ENCODE measurements at places on chromosomes 6 and 20.

DNA sequence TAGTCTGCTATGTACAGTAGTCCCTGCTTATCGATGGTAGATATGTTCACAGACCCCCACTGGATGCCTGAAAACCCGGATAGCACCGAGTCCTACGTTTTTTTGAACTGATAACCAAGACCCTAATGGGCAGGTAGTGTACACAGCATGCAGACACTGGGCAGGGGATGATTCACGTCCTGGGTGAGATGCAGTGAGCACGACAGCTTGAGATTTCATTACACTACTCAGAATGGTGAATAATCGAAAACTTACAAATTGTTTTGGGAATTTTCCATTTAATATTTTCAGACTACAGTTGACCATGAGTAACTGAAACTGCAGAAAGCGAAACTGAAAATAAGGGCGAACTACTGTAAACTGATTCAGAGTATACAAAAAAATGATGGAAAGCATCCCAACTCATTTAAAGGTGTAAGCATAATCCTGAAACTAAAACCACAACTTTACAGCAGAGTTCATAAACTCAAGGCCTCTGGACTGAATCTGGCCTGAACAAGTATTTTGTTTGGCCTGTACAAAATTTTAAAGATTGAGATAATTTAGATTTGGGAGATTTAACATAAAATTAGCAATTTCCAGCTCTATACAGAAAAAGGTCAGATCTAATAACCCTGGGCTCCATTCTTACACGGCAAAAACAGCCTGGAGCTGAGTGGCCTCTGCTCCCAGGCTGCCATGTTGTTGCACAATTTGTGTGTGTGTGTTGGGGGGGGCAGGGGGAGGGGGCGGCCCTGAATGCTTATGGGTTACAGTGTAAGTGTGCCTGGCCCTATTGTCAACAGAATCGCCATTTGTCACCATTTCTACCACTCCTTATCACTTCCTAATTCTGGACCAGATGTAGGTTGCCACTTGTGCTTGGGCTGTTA lies 34.9 kb downstream of the RNF24 start:
- DNase-seq: peak; percentile 56

GRCh38 chr6:139577763-139578604 lies 203.5 kb upstream of the CITED2 start:
- no peak for DNase-seq

DNA sequence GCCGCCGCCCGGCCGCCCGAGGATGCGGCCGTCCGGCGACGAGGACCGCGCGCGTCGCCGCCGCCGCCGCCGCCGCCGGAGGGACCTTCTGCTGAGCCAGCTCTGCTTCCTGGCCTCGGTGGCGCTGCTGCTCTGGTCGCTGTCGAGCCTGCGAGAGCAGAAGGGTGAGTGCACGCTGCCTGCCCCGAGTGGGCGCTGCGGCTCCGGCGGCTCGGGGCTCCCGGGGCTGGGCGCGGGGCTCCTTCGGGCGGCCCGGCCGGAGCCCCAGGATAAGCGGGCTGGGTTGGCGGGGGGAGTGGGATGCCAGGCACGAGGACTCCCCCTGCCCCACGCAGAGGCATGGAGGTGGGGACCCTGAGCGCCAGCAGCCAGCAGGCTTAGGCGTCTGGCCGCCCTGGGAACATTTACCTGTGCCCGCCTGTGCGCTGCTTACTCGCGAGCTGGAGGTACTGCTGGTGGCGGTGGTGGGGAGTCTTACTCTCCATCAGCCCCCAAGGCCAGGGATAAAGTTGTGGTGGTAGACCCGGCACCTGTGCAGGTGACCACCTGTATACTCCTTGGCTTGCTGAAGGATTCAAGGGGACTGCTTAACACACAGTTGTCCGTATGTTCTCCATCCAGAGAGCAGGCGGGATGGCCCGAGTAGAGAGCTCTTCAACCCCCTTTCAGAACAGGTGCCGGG lies 520 bp downstream of the SLC24A3 start:
- DNase-seq: no peak

DNA sequence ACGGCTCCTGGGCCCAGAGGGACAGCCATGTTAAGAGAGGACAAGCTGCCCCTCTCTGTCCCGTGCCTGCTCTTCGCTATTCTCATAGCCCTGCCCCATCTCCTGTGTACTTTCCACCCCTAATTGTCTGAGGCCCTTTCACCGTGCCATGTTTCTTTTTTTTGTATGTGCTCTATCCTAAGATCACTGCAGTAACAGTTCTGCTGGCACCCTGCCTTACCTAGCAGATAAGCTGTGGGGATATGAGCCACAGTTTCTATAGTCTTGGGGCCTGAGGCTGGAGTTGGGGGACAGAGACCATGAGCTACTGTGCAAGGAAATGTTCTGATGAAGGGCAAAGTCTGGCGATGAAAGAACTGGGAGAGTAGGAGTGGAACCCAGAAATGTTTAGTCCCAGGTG lies 269.5 kb upstream of the CITED2 start:
- no peak for DNase-seq

DNA sequence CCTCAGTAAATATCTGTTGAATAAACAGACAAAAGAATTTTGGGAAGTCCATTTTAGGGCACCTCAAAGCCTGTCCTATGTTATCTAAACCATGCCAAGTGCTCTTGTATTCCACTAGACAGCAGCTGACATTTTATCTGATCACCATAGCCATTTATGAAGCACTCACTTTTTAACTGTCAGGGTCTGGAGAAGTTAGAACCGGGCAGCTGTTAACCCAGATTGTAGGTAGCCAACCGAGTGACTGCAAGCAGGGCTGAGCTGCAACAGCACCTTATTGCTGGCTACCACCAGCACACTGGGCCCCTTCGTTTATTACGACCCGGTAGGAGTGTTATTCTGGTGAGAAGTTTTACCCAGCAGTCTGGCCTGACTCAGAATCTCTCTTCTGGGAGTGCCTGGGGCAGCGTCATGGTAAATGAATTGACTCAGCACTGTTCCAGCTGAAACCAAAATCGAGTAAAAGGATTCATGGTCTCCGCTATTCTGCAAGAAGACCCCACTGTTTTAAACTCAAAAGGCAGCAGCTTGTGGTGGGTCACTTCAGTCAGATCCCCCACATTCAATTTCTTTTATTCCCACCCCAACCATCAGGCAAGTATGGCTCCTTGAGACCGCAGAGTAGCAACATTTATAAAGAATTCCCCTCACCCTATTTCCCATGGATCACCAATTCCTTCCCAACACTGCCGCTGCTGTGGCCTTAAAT lies 1.7 kb downstream of the UBE2V1 start:
- peak; percentile 13 for DNase-seq

- DNase-seq: no peak
These were observed 3.4 kb downstream of the GMNN start for GRCh38 chr6:24778121-24778520.

GRCh38 chr6:166509193-166509592 lies 77.3 kb downstream of the RAMACL start:
- DNase-seq: no peak

GRCh38 chr6:88105741-88106340 lies 58.2 kb downstream of the SPACA1 start:
- DNase-seq: no peak

DNA sequence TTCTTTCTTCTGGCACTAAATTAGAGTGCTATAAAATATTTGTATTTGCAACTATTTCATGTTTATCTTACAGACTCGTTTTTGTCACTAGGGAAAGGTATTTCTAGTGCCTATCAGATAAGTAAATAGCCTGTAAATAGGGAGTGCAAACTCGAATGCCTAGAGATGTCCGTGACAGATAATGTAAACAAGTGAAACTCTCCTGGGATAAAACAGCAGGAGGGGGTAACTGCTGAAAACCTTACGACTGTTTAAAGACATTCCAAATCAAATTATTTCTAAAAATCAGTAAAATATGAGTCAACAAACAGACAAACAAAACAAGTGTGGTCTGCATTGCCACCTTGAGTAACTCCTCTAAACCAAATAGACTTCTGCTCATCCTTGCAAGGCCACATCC lies 932.1 kb downstream of the EYS start:
- DNase-seq: no peak

GRCh38 chr6:31304683-31305082 lies 32.8 kb upstream of the HLA-C start:
- DNase-seq: no peak

GRCh38 chr6:154491567-154492470 lies 18.7 kb downstream of the CNKSR3 start:
- no peak for DNase-seq

DNA sequence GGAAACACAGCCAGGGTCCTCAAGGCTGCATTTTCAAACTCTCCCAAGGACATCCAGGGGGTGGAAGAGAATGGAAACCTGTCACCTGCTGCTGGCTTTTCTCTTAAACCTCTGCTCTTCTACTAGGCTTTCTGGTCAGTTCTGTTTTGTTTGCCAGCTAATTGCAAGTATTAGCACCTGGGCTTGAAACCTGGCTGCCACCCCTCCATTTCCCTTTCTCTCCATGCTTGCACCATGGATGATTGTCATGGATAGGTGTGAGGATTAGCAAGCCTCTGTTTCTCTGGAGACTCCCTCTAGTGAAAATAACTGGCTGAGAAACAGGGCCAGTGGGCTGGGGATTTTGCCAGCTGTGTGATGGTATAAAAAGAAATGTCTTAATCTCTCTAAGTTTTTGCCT lies 33.0 kb upstream of the GPR6 start:
- no peak for DNase-seq

GRCh38 chr20:19253916-19254820 lies 41.7 kb downstream of the SLC24A3 start:
- no peak for DNase-seq

DNA sequence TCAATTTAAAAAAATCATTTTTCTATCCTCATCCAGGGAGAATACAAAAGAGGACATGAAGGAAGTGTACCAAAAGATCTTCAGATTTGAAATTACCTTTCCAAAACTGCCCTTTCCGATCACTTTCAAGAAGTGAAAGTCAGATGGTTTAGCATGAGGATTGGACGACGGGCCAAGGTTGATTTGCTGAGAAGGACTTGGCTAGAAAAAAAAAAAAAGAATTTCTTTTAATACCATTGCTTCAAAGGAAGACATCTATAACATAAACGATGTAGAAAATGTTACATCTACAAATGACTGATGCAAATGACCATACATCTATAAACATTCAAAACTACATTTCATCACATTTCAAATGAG lies 120.9 kb upstream of the SLC2A12 start:
- DNase-seq: no peak

DNA sequence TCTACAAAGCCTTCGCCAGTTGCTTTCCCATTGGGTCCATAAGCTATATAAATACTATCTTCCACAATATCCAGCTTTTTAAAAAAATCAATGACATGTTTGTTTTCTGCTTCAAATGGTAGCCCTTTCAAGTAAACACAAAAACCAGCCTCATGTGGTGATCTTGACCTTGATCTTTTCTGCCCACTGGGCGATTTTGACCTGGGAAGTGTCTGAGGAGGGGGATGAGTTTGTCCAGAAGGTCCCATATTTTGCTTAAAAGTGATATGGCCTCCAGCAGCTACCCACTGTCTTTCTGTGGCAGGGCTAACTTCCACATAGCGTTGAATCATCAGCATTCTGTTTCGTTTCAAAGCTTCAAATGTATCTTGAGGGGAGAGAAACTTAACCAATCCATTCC lies 10.8 kb downstream of the CPNE1 start:
- DNase-seq: no peak

- no peak for DNase-seq
These were observed 108.8 kb upstream of the FOXC1 start for GRCh38 chr6:1500913-1501312.

GRCh38 chr20:63740070-63740626 lies 572 bp downstream of the SLC2A4RG start:
- peak; percentile 69 for DNase-seq

DNA sequence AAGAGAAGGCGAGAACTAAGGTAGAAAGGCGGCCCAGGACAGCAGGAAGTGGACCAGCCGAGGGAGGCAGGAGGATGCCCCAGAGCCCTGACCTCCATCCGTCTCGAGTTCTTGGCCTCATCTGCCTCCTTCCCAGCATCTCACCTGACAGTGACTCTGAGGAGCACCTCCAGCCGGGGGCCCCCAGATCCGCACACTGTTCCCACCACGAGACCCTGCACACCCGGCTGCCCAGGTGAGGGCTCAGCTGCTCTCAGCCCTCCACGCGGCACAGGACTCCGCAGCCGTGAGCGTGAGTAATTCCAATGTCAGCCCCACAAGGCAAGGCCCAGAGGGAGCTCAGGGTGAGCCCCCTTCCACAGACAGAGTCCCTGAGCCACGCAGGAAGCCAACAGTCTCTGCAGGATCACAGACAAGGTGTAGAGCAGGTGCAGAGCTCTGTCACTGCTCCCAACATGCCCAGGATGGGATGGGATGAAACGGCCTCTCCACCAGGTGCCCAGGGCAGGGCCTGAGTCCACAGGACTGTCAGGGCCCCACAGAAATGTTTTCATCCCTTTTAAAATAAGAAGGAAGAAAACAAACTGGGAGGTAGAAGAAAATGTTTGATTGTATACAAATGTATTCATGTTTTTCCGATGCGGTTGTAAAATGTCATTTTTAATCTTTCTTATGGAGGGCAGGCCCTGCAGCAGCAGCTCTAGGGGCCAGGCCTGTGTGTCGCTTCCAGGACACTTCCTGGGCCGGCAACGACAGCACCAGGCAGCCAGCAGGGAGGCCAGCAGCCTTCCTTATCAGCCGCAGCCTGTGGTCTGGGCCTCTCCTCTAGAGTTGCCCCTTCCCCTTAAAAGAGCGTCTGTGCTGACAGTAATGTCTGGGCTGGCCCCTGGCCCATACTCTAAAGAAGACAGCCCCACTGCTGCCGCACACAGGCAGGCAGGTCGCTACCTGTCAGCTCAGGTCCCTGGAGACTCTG lies 66.9 kb downstream of the DLL1 start:
- no peak for DNase-seq

DNA sequence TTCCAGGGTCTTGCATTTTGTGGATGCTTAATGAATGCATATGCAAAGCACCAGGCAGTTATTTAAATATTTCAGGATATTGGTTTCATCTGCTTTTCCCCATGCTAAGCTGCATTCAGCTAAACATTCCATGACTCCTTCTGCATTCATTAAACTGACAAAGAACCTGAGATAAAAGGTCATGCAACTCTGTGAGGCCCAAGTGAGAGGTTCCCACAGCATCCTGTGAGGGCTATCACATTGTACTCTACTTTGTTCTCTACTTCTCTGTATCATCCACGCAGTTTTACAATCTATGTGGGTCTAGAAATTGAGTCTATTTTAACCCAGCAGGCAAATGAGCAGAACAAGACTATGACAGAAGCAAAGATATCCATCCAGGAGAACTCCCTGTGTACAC lies 86.4 kb upstream of the PRSS16 start:
- no peak for DNase-seq
